Activated naive CD4-positive, alpha-beta T cell treated with Interleukin-2 at 50 U/mL for 16 hours (primary cell): ENCODE measurements at places on chromosomes 6 and 20.

DNA sequence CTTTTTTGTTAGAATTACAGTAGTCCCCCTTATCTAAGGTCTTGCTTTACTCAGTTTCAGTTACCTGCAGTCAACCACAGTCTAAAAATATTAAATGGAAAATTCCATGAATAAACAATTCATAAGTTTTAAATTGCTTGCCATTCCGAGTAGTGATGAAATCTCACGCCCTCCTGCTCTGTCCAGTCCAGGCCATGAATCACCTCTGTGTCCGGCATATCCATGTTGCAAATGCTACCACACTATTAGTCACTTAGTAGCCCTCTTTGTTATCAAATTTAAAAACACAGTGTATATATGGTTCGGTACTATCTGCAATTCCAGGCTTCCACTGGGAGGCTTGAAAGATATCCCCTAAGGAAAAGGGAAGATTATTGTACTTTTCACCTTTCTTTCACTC, 164.6 kb upstream of the FAM83B start:
- DNase-seq, result no peak

DNA sequence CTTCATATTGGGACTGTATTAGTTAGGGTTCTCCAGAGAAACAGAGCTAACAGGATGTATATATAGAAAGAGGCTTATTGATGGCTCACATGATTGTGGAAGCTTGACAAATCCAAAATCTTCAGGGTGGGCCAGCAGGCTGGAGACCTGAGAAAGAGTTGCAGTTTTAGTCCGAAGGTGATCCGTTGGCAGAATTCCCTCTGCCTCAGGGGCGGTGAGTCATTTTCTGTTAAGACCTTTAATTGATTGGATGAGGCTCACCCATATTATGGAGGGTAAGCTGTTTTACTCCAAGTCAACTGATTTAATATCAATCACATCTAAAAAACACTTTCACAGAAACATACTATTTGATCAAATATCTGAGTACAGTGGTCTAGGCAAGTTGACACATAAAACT, 113.6 kb downstream of the FLRT3 start:
- no peak for DNase-seq

GRCh38 chr6:143940011-143940597, 68.0 kb downstream of the PLAGL1 start:
- DNase-seq, result peak; percentile 49

- no peak for DNase-seq
These were observed 554.9 kb downstream of the MAFB start for GRCh38 chr20:40134176-40134575.

GRCh38 chr6:77740380-77740779, 87.5 kb downstream of the MEI4 start:
- no peak for DNase-seq

GRCh38 chr6:45965792-45966191, 49.9 kb downstream of the CLIC5 start:
- no peak for DNase-seq

- DNase-seq, result no peak
These were observed at the start of gene PTK6 for GRCh38 chr20:63536997-63537524. PTK6 (minus strand) TSS chr20:63537376; CDS start chr20:63537314, 62 bp downstream.

DNA sequence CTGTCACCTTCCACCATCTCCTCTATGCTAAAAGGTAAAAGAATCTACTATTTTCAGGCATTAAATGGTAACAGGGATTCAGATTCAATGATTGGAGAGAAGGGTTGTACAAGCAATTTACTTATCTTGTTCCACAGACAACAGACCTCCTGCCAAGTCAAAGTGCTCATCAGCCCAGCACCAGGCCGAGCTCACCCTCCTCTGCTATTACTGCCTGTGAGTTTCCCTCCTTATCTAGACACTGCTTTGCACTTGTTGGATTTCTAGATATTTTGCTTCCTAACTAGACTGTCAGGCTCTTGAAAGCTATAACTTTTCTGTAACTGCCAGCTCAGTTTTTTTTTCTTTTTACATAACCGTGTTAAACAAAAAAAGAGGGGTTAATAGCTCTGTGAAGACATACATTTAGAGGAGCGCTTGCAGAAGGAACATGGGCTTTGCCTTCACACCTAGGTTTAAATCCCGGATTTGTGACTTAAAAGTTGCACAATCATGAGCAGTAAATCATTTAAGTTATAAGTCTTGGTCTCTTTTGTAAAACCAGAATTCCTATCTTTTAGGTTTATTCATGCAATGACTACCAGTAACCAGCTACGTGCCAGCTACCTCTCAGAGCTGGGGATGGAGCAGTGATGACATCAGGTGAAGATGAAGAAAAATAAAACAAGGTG, 1.1 kb upstream of the FAM162B start:
- no peak for DNase-seq

DNA sequence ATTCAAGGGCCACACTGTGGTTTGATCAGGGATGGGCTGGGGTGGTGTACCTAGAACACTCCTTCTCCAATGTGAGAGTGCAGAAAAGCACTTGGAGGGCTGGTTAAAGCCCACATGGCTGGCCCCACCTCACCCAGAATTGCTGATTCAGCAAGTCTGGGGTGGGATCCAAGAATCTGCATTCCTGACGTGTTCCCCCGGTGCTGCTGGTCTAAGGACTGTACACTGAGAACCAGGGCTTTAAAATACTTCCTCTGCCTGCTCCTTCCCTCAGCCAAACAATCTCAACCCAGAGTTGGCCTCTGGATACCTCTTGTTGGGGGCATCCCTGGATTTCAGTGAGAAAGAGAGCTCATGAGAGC, 13.4 kb upstream of the OCSTAMP start:
- DNase-seq, result no peak

DNA sequence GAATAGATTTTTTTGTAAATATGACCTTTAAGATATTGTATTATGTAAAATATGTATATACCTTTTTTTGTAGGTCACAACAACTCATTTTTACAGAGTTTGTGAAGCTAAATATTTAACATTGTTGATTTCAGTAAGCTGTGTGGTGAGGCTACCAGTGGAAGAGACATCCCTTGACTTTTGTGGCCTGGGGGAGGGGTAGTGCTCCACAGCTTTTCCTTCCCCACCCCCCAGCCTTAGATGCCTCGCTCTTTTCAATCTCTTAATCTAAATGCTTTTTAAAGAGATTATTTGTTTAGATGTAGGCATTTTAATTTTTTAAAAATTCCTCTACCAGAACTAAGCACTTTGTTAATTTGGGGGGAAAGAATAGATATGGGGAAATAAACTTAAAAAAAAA, 130.9 kb downstream of the SULF2 start:
- no peak for DNase-seq

GRCh38 chr6:105646391-105646867, 243.5 kb upstream of the PREP start:
- peak; percentile 45 for DNase-seq

DNA sequence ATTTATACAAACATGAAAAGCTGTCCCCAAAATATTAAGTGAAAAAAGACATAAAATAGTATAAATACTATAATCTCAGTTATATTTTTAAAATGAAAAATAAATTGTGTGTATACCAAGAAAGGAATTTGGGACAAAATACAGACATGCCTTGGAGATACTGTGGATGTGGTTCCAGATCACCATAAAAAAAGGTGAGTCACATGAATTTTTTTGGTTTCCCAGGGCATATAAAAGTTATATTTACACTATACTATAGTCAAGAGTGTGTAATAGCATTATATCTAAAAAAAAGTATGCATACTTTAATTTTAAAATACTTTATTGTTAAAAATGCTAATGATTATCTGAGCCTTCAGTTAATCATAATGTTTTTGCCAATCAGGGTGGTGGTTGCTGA, 17.4 kb upstream of the SDHAF4 start:
- DNase-seq, result no peak

GRCh38 chr6:3009930-3010329, 10.2 kb downstream of the NQO2 start:
- DNase-seq, result no peak

DNA sequence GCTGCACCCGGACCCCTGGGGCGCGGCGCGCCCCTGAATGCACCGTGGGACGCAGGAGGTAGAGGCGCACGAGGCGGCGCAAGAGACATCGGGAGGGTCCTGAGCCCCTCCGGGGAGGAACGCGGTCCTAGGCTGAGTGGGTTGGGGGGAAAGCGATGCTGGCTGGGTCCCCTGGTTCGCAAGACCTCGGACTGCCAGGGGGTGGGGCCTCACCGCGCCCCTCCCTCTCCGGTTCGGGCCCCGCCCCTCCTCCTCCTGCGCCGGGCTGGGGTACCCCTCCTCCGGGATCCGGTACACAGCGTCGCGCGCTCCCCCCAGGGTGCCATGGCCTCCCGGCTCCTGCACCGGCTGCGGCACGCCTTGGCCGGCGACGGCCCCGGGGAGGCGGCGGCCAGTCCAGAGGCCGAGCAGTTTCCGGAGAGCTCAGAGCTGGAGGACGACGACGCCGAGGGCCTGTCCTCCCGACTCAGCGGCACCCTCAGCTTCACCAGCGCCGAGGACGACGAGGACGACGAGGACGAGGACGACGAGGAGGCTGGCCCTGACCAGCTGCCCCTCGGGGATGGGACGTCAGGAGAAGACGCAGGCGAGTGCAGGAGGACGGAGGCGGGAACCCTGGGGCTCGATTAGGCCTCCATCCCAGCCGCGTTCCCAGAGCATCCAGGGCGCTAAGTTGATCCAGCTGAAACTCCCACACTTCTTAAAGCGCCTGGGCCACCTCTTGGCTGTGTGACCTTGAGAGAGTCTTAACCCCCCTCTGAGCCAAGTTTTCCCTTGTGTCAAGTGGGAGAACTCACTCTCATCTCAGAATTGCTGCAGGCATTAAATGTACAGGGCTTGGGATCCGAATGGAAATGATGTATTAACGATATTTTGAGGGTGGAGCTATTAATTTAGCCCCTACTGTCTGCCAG, 541 bp downstream of the SNX21 start:
- DNase-seq, result peak; percentile 50

GRCh38 chr6:167577891-167578361, 248.8 kb upstream of the AFDN start:
- no peak for DNase-seq

GRCh38 chr6:1016329-1017302, 295.3 kb upstream of the FOXQ1 start:
- DNase-seq, result no peak

DNA sequence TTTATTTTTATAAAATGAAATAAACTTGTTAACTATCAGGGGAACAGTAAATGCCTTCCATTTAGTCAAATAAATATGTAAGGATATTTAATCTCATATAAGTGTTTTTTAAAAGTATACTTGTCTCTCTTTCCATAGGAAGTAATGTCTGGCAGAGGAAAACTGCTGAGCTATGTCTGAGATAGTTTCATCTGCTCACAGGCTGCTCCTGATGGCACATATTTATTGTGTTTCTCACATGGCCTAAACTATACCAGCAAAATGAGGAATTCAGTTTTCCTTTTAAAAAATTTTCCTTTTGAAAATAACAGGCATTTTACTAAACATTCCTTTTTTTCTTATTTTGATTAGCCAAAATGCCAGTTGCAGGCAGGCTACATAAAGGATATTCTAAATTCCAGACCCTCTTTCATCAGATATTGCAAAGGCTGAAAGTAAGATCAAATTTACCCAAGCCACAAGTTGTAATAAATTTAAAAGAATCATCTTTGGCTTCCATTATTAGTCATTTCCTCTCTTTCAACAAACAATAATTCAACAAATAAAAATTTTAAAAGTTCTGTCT, 60.1 kb upstream of the RNF146 start:
- DNase-seq, result no peak

GRCh38 chr6:50850223-50851048, 31.8 kb downstream of the TFAP2B start:
- DNase-seq, result no peak

GRCh38 chr6:89386917-89387491, 25.1 kb downstream of the RRAGD start:
- DNase-seq, result no peak

DNA sequence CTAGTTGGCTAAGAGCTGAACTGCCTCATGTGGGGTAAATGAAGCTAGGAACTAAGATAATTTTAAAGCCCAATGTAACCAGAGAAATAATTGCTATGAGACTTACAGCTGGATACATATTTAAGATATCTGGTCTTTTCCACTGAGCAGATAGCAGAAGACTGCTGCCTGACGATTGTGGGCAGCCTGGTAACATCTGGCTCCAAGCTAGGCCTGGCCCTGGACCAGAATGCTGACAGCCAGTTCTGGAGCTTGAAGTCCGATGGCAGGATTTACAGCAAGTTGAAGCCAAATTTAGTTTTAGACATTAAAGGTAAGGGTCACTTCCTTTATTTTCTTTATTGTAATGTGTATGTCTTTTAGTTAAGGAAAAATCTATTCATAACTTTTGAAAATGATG, 65.7 kb downstream of the RTN4IP1 start:
- DNase-seq, result no peak

- DNase-seq, result no peak
These were observed 75.9 kb downstream of the RREB1 start for GRCh38 chr6:7183707-7184106.

GRCh38 chr6:27312146-27312949, at the start of gene POM121L2:
POM121L2 (minus strand) TSS chr6:27312273; CDS start chr6:27312170, 103 bp downstream.
- peak; percentile 64 for DNase-seq

GRCh38 chr6:148513145-148514071, 170.8 kb downstream of the SASH1 start:
- DNase-seq, result no peak

DNA sequence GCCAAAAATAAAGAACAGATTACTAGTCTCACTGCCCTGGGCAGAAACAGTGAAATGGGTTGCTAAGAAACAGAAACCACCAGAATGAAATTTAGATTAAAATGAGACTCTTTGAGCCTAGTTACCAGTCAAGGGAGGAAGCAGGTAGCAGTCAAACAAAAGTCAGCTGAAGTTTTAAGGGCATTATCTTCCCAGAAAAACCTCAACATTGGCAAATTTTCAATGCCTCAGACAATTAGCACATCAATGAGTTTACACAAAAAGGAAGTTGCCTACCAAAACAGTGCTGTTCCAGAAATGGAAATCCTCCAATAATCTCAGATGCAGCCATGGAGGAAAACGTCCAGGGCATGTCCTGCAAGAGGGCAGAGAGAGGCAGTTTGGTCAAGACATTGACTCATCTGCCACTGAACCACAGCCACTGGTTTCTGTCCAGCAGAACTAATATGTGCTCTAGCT, 399.7 kb upstream of the ADGRB3 start:
- DNase-seq, result no peak

DNA sequence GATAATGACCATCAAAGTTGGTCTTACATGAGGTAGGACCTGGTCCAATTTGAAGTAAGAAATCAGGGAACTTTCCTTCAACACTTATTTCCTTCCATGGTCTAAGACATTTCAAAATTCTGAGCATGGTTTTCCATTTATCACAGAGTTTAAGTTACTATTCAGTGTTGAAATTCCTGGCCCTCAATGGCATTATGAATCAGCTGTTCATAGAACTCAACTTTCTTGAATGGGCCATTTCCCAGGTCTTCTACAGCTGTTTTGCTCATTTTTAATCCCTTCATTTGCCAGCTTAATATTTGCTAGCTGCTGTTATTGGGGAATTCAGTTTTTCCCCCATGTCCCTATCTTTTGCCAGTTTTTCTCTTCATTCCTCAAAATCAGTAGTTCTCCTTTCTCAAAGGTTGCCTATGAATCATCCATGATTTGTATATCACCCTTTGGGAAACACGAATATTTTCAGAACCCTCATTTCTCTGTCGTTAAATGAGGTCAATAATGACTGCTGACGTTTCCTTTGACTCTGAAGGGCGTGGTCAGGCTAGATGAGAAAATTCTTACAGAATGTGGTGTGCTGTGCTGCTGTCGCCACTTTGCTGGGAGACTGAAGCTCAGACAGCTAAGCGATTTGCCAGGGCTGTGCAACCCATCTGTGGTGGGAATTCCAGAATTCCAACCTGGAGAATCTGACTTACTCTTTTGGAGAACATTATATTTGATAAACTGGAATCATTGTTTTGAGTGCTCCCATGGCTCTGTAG, 216.5 kb upstream of the FLRT3 start:
- no peak for DNase-seq

GRCh38 chr6:79947191-79948186, at the start of gene ELOVL4:
ELOVL4 (minus strand) TSS chr6:79947553; CDS start chr6:79947279, 274 bp downstream.
- DNase-seq, result peak; percentile 76
